Sciatic nerve (tissue), 2 donors: ENCODE measurements at places on chromosomes 11 and 22. TPM values are rescaled to one million over a fixed set of nuclear protein-coding genes. Genes with fewer than 3 reads are reported as not detected.

- DNase-seq, result peak; percentile 78
These were observed 450 bp downstream of the ZBTB44 start for GRCh38 chr11:130314184-130314749.

DNA sequence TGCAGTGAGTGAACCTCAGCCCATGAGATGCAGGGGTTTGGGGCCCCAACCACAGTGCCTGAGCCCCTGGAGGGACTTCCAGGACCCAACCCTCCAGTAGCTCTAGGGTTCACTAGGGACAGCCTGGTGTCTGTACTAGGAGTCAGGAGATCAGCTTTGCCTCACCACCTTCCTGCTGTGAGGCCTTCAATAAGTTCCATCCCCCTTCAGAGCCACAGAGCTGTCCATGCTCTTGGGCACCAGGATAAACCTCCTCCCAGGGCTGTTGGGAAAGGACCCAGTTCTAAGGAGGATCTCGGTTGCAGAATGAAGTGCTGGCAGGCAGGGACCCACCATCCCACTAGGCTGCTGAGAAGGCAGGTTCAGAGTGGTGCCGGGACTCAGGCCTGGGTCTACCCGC lies 9.7 kb downstream of the ARHGEF17 start:
- DNase-seq, result no peak

DNA sequence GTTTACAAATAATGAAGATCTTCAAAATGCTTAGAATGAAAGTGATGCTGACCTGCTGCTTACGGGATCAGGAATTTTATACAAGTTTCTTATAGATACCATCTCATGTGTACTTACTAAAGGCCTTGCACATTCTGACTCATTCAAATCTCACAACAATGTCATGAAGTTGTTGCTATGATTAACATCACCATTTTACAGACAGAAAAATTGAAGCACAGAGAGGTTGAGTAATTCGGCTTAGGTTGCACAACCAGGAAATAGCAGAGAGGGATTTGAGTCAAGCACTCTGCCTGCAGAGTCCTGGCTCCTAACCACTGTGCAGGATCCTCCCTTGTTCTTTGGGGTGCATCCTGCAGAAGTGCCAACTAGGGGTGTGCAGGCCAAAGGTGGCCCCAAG lies 471.9 kb downstream of the MIAT start:
- DNase-seq, result no peak

- DNase-seq, result no peak
These were observed 662.2 kb upstream of the CNTN5 start for GRCh38 chr11:98358551-98358950.

DNA sequence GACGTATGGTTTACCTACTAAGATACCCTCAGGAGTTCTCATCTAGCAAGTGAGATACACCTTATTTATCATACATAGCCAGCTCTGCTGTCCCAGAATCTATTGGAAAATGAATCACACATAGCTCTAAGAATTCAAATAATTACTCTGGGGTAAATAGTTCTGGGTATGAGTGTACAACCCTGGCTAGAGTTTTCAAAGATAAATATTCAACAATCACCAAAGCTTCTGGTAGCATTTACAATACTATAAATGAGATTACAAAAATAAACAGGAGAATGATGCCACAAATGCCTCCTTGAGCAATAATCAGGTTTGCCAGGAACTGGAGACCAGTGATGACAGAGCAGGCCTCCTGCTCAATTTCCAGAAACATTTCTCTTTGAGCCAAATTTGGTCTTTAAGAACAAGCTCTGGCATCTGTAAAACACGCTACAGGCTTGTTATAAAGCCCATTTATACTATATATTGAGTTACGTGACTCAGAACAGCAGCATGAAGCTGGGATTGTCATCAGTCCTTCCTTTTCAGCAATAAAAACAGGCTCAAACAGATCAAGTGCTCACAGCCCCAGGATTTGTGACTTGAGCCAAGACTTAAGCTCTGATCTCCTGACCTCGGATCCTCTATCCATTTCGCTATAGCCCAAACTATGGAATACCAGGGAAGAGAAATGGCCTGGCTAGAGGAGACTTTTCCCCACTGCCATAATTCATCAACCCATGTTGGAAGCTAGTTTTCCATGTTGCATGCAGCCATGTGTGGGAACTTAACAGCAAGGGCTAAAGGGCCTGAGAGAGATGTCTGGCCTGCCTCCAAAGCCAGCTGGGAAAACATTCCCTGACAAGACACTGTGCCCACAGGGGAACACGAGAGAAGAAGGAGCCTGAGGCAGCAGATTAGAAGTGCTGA lies 19.7 kb downstream of the RAB30 start:
- no peak for DNase-seq

GRCh38 chr22:45998638-45999378 lies 21.8 kb upstream of the WNT7B start:
- DNase-seq, result no peak

DNA sequence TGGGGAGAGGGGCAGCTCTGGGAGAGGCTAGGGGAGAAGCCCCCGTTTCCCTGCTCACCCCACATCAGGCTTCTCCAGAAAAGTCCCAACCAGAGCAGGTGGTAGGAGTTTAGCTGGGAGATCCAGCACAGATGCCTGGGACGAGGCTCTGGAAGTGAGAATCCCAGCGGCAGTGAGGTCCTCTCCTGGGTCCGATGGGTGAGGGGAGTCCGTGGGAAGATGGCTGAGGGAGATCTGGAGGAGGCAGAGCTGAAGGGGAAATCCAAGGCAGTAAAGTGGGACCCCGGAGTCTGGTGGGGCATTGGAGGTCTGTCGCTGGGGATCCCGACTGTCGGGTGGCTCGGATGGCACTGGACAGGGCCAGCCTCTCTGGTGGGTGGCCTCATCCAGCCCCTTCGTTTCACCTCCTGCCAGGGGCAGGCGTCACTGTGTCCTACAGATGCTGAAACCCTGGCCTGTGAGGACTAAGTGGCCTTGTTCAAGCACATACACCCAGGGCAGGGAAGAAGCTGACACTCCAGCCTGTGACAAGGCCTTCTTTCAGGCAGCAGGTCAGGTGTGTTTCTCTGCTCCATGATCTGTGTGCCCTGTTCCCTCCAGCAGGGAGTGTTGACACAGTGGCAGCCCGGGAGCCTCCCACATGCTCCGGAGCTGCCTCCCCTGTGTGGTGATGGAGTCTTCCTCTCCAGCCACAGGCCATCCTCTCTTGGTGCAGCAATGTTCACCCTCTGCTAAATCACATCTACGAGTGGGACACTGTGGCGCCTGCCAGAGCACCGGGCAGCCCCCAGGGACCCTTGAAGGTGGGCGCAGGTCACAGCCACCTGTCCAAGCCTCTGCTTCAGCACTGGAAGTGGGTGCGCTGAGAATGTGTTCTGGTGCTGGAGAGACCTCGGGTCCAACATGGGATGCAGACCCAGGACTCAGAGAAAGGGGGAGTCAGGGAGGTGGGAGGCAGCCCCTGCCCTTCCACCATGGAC lies 850.8 kb downstream of the BRD1 start:
- DNase-seq, result no peak

GRCh38 chr11:130655300-130655699 lies 206.9 kb downstream of the ADAMTS15 start:
- DNase-seq, result no peak

GRCh38 chr22:33180356-33180755 lies 122.2 kb upstream of the SYN3 start:
- no peak for DNase-seq

- DNase-seq, result peak; percentile 79
These were observed 71.9 kb upstream of the PPARA start for GRCh38 chr22:46078241-46079092.

DNA sequence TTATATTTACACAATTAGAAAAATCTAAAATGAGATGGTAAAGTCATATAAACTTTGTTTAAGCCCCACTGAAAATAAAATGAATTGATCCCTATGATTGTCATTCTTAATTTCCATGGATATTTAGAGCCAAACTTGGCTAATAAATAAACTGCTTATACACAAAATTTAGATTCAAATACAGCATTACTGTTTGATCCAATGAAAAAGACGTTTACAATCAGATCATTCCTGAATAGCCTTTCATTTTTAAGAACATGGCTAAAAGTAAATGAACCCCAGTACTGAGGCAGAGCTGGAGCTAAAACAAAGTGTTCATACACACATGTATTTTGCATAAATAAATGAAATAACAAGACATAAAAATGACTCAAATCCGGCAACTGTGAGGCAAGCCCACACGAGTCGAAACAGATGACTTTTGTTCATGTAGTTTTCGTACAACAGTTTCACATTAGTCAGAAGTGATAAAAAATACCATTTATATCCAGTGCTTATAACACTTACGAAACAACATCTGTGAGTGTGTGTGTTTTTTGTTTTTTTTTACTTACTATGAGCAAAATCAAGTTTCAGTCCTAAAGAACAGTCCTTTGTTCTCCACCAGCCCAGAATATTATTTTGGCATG lies 386.5 kb downstream of the SOX6 start:
- DNase-seq, result no peak

DNA sequence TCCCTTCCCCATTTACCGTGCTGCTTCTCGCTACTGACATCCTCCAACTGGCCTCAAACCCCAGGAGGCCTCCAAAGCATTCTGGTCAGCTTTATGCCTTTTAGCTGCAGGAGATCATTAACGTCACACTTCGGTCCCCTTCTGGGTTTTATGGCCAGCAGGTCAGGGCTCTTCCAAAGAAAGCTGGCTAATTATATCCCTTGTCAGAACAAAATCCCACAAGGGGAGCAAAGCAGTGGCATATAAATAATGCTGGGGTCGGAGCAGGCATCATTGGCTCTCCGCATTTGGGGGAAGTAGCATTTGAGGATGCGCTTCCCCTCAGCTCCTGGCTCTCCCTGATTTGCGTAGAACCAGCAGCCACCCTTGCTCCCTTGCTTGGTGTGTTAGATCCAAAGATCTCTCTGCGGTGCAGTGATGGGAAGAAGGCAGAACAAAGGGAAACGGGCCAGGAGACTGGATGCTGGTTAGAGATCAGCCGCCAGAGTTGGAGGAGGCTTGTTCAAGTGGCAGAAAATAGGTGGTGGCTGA lies 117.4 kb downstream of the DBX1 start:
- DNase-seq, result no peak

GRCh38 chr11:107011977-107012376 lies 6.3 kb downstream of the GUCY1A2 start:
- no peak for DNase-seq

DNA sequence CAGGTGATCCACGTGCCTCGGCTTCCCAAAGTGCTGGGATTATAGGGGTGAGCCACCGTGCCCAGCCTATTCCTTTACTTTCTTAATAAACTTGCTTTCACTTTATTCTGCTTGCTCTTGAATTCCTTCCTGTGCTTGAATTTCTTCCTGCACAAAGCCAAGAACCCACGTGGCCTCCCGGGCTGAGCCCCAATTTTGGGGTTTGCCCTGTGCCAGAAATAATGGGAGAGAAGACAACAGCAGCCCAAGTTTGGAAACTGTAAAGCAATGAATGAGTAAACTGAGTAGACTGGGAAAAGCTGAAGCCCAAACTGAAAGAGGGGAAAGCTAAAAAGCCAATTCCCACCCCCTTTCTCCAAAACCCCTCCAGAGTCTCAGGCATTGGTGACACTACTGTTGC lies 136.4 kb downstream of the NECTIN1 start:
- no peak for DNase-seq

DNA sequence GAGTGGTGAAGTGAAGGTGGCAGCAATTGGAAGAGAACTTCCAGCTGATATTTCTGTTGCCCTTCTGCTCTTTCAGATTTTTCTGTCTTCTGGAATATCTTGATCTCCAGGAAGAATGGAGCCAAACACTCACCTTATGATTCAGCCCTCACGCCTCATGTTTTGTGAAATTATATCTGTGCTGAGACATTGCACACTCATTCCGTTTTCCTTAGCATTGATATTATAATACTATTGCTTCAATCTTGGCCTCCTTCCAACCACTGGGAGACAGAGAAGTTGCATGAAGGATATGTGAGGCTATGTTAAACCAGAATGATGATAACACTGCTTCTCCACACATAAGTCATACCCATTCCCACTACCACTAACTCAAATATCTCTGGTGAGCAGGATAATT lies 177.9 kb downstream of the ETS1 start:
- DNase-seq, result no peak

DNA sequence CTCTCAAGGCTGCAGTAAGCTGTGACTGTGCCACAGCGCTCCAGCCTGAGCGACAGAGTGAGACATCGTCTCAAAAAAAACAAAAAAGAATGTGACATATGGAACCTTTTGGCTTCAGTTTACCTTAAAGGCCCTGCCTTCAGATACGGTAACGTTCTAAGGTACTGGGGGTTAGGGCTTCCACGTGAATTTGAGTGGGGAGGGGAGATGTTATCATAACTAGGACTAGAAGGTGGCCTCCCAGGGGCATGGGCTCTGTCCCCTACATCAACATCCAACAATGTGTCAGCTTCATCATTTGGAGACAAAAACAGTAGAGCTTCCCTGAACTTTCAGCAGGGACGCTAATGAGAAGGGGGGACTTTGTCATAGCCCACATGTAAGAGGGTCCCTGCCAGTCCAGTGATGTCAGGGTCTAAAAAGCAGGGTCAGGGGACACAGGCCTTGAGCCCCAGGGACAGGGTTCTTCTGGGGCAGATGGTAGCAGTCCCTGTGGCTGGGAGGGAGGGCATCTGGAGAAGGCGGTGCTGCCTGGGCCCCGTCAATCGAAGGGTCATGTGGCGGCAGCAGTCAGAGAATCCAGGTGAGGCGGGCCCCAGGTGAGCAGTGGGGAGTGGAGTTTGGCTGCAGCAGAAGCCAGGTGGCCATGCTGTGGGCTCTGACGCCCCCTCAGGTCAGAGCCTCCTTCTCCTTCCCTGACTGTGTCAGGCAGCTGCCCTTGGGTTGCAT lies 79.8 kb downstream of the BCR start:
- DNase-seq, result no peak

DNA sequence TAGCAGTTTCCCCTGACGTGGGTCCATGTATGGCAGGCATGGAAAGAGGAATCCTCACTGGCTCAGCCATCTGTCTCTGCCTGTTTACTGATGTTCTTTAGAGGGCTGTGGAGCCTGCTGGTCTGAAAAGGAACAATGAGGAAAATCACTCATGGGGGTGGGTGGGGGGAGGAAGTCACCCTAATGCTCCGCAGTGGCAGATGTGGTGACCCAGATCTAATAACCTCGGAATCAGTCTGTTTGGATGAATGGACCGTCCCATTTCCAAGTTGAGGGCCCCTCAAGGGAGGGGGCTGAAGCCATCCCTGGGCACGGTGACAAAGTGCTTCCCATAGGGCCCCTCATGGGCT lies 4.4 kb downstream of the BCR start:
- no peak for DNase-seq

GRCh38 chr11:2508793-2509192 lies 64.0 kb downstream of the KCNQ1 start:
- DNase-seq, result peak; percentile 28

The OLFML1 gene
- total RNA-seq, result 27.2 TPM

The MEI1 gene
- total RNA-seq, result 2.9 TPM
